ENCODE measurements at places on chromosomes 16 and 17.
A peak's percentile ranks its signal among the peaks of the same experiment; 100 is the strongest.

- ATAC-seq: no peak
Observed at GRCh38 chr16:66848172-66848571, 4.0 kb downstream of the CA7 start.

DNA sequence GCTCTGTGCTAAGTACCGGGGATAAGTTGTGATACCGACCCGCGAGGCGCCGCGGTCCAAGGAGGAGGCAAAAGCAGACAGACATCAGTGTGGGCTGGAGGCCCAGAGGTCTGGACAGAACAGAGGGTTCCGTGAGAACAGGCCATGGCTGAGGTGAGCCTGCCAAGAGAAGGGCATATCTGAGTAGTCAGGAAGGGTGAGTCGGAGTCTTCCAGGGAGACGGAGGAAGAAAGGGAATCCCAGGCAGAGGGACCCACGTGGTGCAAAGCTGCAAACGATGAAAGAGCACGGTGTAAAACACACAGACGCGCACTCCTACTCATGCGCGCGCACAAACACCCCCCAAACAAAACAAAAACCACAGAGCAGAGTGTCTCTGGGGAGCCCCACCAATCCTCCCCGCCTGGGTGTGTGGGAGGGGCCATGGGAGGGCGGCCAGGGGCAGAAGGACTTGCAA, 18.1 kb downstream of the RHBDL3 start:
- ATAC-seq: no peak

DNA sequence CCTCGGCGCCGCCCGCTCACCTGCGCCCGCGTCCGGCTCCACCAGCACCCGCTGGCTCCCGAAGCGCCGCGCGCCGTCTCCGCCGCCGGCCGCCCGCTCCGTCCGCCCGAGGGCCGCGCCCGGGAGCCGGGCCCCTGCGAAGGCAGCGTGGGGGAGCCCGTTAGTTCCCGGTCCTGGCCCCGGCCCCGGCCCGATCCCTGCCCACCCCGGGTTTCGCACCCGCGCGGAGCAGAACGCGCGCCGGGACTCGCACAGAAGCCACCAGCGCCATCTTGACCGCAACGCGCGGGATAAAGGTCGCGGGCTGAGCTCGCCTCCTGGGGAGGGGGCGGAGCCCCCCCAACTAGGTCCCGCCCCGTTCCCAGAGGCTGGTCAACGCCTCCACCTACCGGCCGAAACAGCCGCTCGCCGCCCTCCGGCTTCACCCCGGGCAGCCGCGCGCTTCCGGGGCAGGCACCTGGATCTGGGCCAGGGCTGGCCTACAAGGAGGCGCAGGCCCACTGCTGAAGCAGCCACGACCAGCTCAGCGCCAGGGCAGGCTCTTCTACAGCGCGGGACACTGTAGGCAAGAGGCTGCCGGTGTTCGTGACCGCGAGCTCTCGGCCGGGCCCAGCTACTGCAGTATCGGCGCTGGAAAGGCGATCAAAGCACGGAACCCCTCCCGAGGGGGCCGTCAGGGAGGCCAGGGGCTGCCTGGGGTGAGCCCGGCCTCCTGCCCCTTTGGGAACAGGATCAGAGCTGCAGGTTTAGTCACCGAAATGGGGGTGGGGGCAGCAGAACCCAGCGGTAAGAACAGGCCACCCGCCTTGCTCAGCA, at the start of gene ECI1:
TSS of gene ECI1 (minus strand) at position 292 of the 816 bp plus-strand sequence. CDS start at position 271, 21 bp downstream.
- peak; percentile 82 for ATAC-seq

DNA sequence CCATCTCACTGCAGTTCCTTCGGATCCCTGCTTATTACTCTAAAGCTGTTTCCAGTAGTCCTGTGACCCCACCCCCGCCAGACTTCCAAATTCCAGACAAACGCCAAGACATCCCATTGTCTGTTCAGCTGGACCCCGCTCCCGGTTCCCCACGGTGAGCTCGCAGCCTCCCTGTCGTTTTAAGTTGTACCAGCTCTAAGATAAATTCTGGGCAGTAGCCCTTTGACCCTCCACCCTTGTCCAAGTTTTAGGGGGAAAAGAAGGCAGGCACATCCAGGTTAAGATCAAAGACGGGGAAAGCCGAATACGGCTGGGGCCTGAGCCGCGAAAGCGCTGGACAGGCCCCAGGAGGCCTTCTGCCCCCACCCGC, 589 bp downstream of the ARL6IP1 start:
- no peak for ATAC-seq

DNA sequence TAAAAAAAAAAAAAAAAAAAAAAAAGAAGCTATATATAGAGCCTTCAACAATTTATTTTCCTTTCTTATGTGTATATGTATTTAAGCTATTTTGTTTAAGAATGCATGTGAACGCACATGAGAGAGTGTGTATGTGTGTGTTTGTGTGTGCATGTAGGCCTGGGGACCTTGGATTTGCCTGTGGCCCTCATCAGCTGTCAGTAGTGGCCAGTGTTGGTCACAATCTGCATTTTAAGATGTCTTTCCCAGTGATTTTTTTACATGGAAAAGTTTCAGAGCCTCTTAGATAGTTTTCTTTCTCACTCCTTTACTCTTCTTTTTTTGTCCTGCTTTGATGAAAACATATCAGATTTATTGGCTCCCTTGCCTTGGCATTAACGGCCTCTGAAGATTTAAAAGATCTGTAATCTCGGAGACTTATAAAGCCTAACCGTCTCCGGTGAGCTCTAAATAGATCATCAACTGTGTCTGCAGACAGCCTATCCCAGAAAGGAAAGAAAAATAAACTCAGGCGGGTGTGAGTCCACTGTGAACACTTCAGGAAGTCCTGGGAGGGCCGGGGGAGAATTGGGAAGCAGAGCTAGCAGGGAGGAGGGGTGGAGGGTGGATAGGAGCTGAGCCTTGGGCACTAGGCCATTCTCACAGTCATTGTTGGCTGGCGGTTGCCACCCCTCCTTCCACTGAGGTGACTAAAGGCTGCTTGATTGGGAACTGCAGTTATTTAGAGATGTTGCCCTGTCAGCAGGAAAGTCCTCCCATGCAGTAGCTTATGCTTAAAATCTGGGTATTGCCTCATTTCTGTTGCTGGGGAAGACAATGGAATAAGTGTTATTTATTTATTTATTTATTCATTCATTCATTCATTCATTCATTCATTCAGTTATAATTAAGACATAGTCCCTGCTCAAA, 86.8 kb downstream of the WWP2 start:
- no peak for ATAC-seq
